ENCODE measurements at places on chromosomes 3 and 15. TPM values are rescaled to one million over a fixed set of nuclear protein-coding genes. Genes with fewer than 3 reads are reported as not detected.
A peak's percentile ranks its signal among the peaks of the same experiment; 100 is the strongest.

The PPM1L gene
- total RNA-seq = 50.2 TPM

DNA sequence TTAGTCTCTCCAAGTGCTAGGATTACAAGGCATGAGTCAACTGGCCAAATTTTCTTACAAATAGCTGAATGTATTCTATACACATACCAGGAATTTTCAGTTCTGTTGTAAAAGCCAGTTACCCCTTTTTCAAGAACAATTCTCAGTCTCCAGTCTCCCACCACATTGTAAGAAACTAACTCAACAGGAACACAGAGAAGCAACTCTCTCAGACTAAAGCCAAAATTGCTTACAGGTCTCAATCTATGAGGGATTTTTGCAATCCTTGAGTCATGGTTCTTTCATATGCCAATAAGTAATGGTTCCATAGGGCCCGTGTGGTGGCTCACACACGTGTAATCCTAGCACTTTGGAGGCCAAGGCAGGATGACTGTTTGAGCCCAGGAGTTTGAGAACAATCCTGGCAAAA lies 8.5 kb downstream of the IP6K2 start:
- H3K27me3 ChIP-seq = no peaks in the 10 kb centered on the region
- H3K4me3 ChIP-seq = no peak overlapping the region
- H3K36me3 ChIP-seq = peaks cover 54% of the 10 kb centered on the region
- H3K4me1 ChIP-seq = peaks cover 48% of the 10 kb centered on the region
- H3K27ac ChIP-seq = peak overlapping the region; percentile 23

DNA sequence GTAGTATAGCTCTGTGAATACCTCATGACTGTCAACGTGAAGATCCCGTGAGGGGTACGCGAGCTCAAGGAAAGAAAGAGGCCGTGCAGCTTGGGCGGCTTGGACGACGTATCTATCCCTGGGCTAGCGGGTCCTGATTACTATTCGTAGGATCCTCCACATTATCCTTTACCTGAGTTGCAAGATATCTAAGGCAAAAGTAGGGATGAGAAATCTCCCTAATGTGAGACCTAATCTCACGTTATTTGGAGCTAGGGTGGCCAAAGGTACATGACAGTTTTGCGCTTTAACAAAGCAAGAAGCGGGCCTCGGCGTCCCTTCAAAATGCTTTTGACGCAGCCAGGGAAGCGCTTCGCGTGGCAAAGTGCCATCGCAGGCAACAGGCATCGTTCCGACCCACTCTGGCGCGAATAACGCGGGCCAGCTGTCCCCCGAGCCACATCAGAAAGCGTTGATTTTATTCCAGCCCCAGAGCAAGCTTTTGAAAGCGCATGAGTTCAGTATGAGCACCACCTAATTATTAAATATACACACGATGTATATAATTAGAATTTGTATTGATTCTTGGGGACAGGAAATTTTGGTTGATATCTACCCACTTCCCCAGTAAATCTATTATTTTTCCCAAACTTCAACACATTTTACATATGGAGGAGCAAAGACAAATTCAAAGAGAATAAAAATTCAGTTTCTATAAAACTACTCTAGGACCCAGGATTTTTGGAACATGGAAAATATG lies 2.5 kb upstream of the EOMES start:
- no peak overlapping the region for H3K27ac ChIP-seq
- peaks cover 49% of the 10 kb centered on the region for H3K4me1 ChIP-seq
- no peaks in the 10 kb centered on the region for H3K36me3 ChIP-seq
- peaks cover 70% of the 10 kb centered on the region for H3K27me3 ChIP-seq

DNA sequence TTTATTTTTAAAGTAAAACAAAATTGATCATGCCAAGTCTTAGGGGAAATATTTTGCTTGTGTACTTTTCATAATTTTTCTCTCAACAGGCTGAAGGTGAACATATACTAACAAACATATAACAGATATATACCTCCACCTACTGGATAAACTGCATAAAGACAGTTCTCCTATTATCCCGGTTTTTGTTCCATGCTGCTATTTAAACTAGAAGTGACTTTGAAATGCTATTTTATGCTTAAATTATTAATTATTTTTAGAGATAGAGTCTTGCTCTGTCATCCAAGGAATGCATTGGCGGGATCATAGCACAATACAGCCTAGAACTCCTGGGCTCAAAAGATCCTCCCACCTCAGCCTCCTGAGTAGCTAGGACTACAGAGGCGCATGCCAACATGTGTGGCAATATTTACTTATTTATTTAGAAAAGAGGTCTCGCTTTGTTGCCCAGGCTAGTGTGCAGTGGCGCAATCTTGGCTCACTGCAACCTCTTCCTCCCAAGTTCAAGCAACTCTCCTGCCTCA lies 49.8 kb downstream of the ST3GAL6 start:
- DNase-seq = no peak
- peaks cover 9% of the 10 kb centered on the region for H3K36me3 ChIP-seq
- H3K4me3 ChIP-seq = no peak overlapping the region
- no peak overlapping the region for H3K27ac ChIP-seq
- H3K27me3 ChIP-seq = no peaks in the 10 kb centered on the region

DNA sequence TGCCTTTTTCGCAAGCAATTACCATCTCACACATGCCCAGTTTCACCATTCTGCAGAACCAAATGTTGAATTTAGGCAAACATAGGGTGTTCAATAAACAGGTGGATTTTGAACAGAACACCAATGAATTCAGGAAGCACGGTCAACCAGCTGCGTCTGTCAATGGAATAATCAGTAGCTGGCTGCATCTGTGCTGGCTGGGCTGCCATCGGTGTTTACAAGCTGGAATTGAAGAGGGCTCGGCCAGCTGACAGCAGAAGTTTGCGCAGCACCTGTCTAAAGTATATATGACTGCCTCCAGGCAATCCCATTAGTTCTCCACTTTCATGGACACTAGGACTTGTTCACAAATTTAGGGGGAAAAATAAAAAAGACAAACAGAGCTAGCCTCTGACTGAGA lies 996.4 kb upstream of the CFAP20DC start:
- H3K36me3 ChIP-seq = no peaks in the 10 kb centered on the region
- H3K27ac ChIP-seq = no peak overlapping the region
- no peak overlapping the region for H3K4me3 ChIP-seq
- no peaks in the 10 kb centered on the region for H3K27me3 ChIP-seq
